ENCODE measurements at places on chromosomes 7 and 10.
A peak's percentile ranks its signal among the peaks of the same experiment; 100 is the strongest.

GRCh38 chr7:32941181-32941580, 16.1 kb upstream of the FKBP9 start:
- no peak for DNase-seq

DNA sequence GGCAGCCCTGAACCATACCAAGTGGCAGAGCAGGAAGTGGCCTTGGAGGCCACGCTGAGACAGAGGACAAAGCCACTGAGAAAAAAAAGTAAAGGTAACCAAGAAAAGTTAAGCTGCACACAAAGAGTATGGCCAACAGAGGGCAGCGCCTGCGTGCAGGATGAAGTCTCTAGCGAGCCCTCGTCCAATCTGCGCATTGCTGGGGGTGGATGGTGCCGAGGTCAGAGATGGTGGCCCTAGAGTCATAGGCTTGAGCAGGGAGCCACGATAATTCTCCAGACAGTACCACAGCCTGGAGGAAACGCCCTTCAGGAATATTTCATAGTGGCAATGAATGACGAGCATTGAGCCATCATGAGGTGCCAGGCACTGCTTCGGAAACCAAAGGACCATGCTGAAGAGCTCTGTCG, 9.7 kb downstream of the ATP6V0E2 start:
- peak; percentile 35 for DNase-seq

- no peak for DNase-seq
Measured at GRCh38 chr10:124698545-124699469, 45.4 kb downstream of the FAM53B start.

DNA sequence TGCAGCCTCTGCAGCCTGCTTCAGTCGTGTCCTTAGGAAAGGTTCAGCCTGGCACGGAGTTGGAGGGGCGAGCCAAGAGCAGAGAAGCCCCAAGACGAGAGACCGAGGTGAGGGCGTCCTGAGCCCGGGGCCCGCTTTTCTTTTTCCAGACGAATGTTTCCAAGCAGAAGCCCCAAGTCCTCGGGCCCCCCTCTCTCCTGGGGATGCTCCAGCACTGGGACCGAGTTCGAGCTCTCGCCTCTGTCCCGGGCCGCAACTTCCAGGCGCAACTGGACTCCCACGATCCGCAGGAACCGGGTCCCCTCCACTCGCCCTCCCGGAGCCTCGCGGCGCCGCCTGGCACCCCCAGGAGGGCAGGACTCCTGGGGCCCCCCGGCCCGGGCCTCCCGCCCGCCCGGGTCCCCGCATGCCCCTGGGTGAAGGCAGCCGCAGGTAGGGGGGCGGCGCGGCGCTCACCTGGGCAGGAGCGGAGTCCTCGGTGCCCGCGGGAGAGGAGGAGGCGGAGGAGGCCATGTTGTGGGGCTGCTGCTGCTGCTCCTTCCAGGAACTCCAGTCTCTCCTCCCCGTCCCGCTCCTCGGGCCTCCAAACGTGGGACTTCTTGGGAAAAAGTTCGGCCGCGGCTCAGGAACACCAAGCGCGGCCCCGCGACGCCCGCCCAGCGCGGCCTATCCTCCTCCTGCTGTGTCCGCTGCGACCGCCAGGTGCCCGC, 45.3 kb upstream of the CDK1 start:
- no peak for DNase-seq

DNA sequence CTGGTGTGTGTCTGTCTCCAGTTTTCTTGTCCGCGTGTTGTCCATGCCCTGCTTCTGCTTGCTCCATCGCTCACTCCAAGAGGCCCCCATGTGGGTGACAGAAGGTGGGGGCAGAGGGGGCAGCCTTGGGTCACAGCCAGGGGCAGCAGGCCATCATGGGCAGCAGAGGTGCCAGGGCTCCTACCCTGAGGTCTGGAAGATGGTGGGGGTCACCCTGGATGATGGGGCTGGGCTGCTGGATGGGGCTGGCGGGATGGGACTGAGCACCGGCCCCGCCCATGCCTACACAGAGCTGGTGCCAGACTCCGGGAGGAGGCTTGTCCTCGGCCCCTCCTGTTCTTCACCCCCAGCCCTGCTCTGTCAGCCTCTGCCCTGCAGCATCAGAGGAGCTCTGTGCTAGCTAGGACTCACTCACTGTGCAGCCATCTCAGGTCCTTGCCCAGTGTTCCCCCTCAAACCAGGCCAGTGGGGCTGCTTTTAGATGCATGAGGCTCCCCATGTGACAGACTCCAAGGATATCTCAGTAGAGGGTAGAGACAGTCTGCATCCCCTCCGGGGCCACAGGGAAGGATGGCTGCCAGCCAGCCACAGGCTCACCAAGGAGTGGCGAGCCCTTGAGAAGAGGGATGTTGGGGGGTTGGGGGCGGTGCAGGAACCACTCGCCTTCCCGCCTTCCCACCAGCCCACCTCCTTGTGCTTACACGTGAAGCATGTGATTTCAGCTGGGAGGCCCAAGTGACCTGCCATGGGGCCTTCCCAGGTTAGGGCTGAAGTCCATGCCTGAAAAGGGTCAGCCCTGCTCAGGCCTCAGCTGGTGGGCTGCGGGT, 35.5 kb upstream of the PPIF start:
- no peak for DNase-seq

All from inflammatory macrophage treated with lipopolysaccharide for 1 hour (primary cell).